Hepatocyte (in vitro differentiated cells): ENCODE measurements at places on chromosomes 16 and 17. TPM values are rescaled to one million over a fixed set of nuclear protein-coding genes. Genes with fewer than 3 reads are reported as not detected.

DNA sequence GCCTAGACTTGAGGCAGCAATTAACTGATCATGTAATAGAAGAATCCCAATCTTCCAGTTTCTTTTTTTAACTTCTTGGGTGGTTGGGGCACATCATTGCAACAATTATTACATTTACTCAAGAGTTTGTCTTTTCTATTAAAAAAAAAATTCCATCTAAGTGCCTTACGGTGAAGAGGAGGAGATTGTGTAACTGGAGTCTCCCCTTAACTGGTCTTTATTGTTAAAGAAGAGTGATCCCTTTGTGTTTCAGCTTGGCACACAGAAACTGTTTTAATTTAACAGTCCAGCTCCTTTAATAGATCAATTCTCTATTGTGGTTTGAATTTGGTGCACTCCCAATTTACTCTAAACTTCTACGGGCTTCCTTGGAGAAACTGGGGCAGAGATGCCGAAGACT is 75.2 kb downstream of the FTO start:
- no peaks in the 10 kb centered on the region for H3K27me3 ChIP-seq
- H3K4me1 ChIP-seq = peaks cover 34% of the 10 kb centered on the region
- H3K4me3 ChIP-seq = no peak overlapping the region
- DNase-seq = no peak

DNA sequence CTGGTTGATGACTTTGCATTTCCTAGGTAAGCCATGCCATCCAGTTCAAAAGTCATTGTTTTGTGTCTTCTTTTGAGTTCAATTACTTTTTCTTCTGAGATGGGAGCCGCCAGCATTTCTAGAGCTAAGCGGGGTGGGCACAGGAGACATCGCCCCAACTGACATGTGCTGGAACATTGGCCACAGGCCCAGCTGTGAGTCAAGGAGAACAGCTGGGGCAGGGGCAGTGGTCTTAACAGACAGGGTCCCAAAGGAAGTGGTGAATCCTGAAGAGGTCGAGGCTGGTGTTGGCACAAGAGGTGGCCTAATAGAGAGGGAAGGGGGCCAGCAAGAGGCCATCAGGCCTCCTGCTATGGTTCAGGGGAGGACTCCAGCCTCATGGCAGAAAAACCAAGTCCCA is 17.1 kb downstream of the RAB11FIP4 start:
- no peak for DNase-seq
- no peak overlapping the region for H3K4me3 ChIP-seq
- H3K36me3 ChIP-seq = no peaks in the 10 kb centered on the region

DNA sequence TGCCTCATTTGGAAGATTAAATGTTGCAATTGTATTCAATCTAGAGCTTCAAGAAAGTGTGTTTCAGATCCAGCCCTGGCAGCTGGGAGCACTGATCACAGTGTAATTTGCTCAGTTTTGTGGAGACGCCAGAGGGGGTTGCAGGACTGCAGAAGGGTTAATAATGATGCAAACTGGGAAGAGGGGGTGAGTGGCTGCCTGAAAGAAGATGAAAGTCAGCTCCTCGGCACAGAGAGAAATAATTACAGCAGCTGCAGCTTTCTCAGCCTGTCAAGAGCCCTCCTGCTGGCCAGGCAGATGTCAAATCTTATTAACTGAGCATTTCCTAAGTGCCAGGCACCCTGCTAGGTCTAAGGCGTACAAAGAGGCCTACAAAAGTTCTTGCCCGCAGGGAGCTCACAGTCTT is 97.7 kb downstream of the ZNF18 start:
- H3K27ac ChIP-seq = no peak overlapping the region
- no peaks in the 10 kb centered on the region for H3K36me3 ChIP-seq
- no peaks in the 10 kb centered on the region for H3K4me1 ChIP-seq
- H3K27me3 ChIP-seq = no peaks in the 10 kb centered on the region
- H3K4me3 ChIP-seq = no peak overlapping the region

DNA sequence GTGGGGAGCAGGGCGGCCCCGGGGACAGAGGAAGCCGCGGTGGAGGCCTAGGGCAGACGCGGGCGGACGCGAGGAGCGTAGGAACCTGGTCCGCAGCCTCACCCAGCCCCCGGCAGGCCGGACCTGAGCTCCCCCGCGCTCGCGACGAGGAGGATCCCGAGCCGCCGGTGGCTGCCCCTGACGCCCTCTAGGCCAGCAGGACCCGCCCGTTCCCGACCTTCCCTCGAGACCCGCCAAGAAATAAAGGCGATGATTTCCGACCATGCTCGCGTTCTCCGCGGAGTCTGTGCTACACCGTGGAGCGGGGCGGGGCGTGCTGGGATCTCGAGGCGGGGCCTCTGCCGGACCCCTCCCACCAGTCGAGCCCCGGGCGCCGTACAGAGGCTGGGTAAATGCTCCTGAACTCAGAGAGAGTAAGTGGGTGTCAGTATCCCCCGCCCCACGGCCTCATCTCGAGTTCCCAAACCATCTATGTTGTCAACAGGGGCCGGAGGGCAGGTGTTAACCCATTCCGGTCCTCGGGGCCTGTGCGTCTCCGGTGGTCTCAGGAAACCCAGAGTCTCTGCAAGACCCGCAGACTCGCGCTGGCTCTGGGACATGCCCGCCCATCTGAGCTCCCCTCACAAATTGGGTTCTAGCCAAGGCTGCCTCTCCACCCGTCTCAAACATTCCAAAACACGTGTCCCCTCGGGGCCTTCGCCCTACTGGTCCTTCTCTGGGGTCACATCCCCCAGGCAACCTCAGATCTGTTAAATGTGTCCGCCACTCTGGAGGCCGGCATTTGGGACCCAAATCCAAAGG is 13.7 kb downstream of the SYCE1L start:
- peak; percentile 84 for DNase-seq
- H3K27me3 ChIP-seq = no peaks in the 10 kb centered on the region
- no peaks in the 10 kb centered on the region for H3K4me1 ChIP-seq
- no peaks in the 10 kb centered on the region for H3K36me3 ChIP-seq

Gene NRN1L
- polyA plus RNA-seq = 1.6 TPM in 1 of 2 replicates, not detected in the other

- H3K4me3 ChIP-seq = no peak overlapping the region
- H3K27me3 ChIP-seq = no peaks in the 10 kb centered on the region
- no peak for DNase-seq
- peaks cover 4% of the 10 kb centered on the region for H3K4me1 ChIP-seq
- H3K27ac ChIP-seq = no peak overlapping the region
- no peaks in the 10 kb centered on the region for H3K36me3 ChIP-seq
Observed at GRCh38 chr17:29255926-29256522, 9.4 kb downstream of the CRYBA1 start.

DNA sequence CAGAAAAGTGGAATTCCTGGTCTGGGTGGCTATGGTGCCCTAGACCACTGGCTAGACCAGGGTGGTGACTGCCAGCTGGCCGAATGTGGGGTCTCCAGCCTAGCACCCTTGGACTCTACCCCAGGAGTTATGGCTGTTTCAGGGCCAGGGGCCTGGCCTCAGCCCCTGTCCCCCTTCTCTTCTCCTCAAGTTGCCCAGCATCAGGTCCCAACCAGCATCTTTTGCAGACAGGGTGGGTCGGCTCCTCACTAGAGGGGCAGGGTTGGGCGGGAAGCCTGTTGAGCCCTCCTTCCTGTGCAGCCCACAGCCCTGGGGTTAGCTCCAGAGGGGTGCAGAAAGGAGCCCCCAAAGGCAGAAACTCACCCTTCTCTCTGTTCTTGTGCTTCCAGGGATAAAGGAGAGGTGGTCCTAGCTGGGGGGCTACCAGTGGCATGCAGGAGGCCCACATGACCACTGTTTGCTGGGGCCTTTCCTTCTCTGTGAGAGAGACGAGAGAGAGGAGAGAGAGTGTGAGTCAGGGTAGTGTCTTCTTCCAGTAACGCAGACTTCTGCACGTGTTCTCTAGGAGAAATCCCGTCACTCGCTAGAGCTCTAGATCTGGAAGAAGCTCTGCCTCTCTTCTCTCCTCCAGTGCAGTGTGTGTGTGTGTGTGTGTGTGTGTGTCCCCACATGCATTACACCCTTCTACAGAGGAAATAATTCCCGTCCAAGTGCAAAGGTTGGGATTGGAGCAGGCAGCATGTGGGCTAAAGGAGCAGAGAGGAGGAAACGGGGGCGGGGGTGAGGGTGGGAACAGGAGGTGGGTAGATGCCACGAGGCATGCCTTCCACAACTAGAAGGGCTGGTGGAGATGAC is 209.4 kb downstream of the SEC14L1 start:
- peak; percentile 74 for DNase-seq
- H3K4me3 ChIP-seq = no peak overlapping the region
- H3K27ac ChIP-seq = peak overlapping the region; percentile 69
- peaks cover 29% of the 10 kb centered on the region for H3K4me1 ChIP-seq

- peak; percentile 13 for DNase-seq
- no peaks in the 10 kb centered on the region for H3K27me3 ChIP-seq
- no peak overlapping the region for H3K4me3 ChIP-seq
- H3K36me3 ChIP-seq = no peaks in the 10 kb centered on the region
- no peak overlapping the region for H3K27ac ChIP-seq
Observed at GRCh38 chr17:49523706-49524472, 28.8 kb downstream of the NGFR start.

Gene TIGD7
- 5.1 and 9.7 TPM in 2 replicates for polyA plus RNA-seq

- H3K36me3 ChIP-seq = no peaks in the 10 kb centered on the region
- no peaks in the 10 kb centered on the region for H3K27me3 ChIP-seq
- H3K27ac ChIP-seq = no peak overlapping the region
- H3K4me3 ChIP-seq = no peak overlapping the region
- peaks cover 44% of the 10 kb centered on the region for H3K4me1 ChIP-seq
Observed at GRCh38 chr16:20871258-20871657, 28.9 kb downstream of the DCUN1D3 start.

Gene HAS3
- 0.19 TPM in 1 of 2 replicates, not detected in the other for polyA plus RNA-seq

- no peaks in the 10 kb centered on the region for H3K27me3 ChIP-seq
- H3K4me1 ChIP-seq = no peaks in the 10 kb centered on the region
- no peak overlapping the region for H3K4me3 ChIP-seq
- DNase-seq = no peak
Observed at GRCh38 chr16:27217256-27217655, 13.9 kb downstream of the KDM8 start.

DNA sequence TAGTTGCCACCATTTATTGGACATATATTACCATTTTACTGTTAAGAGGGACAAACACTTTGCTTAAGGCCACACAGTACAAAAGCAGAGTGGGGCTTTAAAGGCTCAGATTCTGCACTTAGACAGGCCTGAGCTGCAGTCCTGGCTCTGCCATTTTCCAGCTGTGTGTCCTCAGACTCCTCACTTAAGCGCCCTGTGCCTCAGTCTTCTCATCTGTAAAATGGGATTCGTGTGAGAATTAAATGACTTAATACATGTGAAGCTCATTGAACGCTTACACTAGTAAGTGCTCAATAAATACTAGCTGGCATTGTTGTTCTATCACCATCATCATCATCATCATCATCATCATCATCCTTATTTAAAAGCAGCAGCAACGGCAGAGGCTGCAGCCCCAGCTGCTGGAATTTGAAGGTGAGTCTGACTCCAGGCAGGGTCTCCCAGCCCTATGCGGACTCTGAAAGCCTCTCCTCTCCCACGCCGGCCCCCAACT is 445 bp upstream of the CACNG5 start:
- no peak for DNase-seq
- no peak overlapping the region for H3K4me3 ChIP-seq
- no peaks in the 10 kb centered on the region for H3K4me1 ChIP-seq

DNA sequence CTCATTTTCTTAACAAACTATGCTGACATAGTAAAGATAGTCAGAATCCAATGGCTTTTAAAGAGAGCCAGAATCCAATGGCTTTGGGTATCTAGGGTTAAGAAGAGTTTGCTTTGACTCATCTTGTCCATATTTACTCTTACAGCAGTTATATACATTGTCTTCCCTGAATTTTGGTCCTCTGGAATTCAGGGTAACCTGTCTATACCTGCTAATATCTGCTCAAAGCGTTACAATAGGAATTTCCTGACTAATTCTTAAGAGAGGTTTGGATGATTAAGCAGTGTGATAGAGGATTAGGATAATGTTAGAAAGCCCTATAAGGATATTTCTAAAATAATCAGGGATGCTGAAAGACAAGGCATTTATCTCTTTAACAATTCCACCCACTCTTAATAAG is 2.0 kb upstream of the CDH8 start:
- H3K27ac ChIP-seq = no peak overlapping the region
- no peak overlapping the region for H3K4me3 ChIP-seq
- peaks cover 68% of the 10 kb centered on the region for H3K27me3 ChIP-seq

GRCh38 chr17:11330826-11331225 is 89.8 kb downstream of the SHISA6 start:
- peak; percentile 73 for DNase-seq
- peak overlapping the region; percentile 14 for H3K27ac ChIP-seq
- H3K4me3 ChIP-seq = no peak overlapping the region
- no peaks in the 10 kb centered on the region for H3K4me1 ChIP-seq
- no peaks in the 10 kb centered on the region for H3K27me3 ChIP-seq

Gene SLC9A5
- polyA plus RNA-seq = 1.5 and 2.7 TPM in 2 replicates

Gene PRAC2
- polyA plus RNA-seq = 1.5 TPM in 1 of 2 replicates, not detected in the other

GRCh38 chr17:76727745-76728456 is 1.3 kb downstream of the METTL23 start:
- H3K4me3 ChIP-seq = peak overlapping the region; percentile 82
- peaks cover 4% of the 10 kb centered on the region for H3K36me3 ChIP-seq
- no peaks in the 10 kb centered on the region for H3K27me3 ChIP-seq
- peak overlapping the region; percentile 100 for H3K27ac ChIP-seq
- peaks cover 24% of the 10 kb centered on the region for H3K4me1 ChIP-seq

Gene XAF1
- polyA plus RNA-seq = 1.2 and 1.9 TPM in 2 replicates

GRCh38 chr17:65674246-65675045 is 113.0 kb upstream of the AXIN2 start:
- H3K27me3 ChIP-seq = no peaks in the 10 kb centered on the region
- DNase-seq = no peak
- H3K4me3 ChIP-seq = no peak overlapping the region
- no peak overlapping the region for H3K27ac ChIP-seq

- H3K27ac ChIP-seq = no peak overlapping the region
- no peaks in the 10 kb centered on the region for H3K27me3 ChIP-seq
- DNase-seq = peak; percentile 63
- H3K36me3 ChIP-seq = no peaks in the 10 kb centered on the region
Observed at GRCh38 chr16:28264656-28265055, 27.7 kb upstream of the SBK1 start.

Gene BEAN1
- 1.3 and 1.8 TPM in 2 replicates for polyA plus RNA-seq

Gene ADAM11
- 0.50 and 1.4 TPM in 2 replicates for polyA plus RNA-seq

- no peaks in the 10 kb centered on the region for H3K36me3 ChIP-seq
- no peak overlapping the region for H3K27ac ChIP-seq
- no peaks in the 10 kb centered on the region for H3K27me3 ChIP-seq
- no peak for DNase-seq
- H3K4me3 ChIP-seq = no peak overlapping the region
Observed at GRCh38 chr17:57135789-57136291, 50.8 kb downstream of the AKAP1 start.

DNA sequence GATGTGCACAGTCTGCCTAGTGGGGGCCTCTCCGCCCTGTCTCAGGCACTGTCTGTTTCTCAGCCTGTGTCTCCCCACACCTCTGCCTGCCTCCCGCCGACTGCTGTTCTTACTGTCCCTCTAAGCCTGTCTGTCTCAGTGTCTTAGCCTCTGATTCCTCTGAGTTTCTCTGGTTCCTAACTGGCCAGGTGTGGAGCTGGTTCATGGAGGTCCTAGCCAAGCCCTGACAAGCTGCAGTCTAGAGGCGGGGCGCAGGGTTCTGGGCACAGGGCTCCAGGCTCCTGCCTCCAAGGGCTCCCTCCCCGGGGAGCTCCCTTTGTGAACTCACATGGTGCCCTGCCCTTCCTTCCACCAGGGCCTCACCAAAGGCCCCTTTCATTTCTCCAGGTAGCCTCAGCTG is 19.4 kb downstream of the C17orf100 start:
- H3K36me3 ChIP-seq = no peaks in the 10 kb centered on the region
- DNase-seq = no peak
- H3K27me3 ChIP-seq = no peaks in the 10 kb centered on the region
- no peak overlapping the region for H3K27ac ChIP-seq
